NCI-H446 (cell line): ENCODE measurements at places on chromosomes 2 and 18.

- no peak for DNase-seq
These were observed 10.8 kb downstream of the LRRFIP1 start for GRCh38 chr2:237638176-237638575.

GRCh38 chr2:55707751-55708150 is 14.1 kb upstream of the PNPT1 start:
- no peak for DNase-seq

DNA sequence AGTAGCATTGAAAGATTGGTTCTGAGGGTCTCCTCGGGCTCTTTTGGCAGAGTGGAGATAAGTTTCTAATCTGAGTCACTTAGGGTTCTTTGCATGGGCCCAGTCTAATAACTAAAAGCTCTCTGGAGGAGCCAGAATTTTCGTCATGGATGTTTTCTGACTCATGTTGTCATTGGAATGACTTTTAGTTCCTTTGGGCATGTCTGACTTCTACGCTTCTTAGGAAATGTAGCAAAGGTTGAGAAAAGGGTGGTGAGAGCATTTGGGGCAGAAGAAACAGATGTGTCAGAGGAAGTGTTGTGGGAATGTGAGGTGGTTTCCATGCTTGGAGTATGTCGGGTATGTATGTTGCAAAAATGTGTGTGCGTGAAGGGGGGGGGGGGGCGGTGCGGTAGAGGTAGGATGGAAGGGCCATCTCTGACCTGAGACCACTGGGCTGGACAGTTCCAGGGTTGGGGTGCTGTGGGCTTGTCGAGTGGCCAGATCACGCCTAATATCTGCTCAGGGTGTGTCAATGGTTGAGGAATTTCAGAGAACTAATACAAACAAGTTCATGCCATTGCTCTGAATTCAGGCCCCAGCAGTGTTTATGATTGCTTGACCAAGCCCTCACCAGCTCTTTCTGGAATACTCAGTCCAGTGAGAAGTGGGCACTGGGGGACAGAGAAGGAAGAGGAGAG is 26.9 kb downstream of the KLHL29 start:
- DNase-seq, result no peak

DNA sequence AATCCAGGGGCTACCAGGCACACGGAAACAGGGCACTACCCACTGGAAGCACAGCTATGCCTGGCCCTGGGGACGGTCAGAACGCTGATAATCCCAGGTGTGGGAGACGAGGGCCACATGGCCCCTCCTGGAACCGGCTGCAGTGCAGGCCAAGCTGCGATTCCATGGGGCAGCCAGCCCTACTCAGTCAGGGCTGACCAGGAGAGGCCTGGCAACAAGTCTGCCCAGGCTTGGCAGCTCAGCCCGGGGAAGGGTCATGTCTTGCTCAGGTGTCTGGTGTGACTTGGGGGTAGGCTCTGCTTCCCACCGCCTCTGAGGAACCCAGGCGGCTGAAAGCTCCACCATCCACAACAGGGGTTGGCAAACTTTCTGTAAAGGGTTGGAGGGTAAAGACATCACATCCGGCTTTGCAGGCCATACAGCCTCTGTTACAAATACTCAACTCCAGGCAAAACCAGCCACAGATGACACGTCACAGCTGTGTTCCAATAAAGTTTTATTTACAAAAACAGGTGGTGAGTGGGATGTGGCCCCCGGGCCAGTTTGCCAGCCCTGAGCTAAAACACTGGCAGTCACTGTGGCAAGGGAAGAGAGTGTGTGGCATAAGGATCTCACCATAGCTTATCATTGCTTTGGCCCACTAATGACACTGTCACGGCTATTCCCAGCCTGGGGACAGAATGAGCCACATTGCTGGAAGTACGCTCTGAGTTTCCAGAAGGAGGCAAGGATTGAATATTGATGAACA is 85.2 kb downstream of the NDUFA10 start:
- no peak for DNase-seq
